ENCODE measurements at places on chromosomes 5 and 9.

- DNase-seq: no peak
These were observed 19.5 kb upstream of the MXD3 start for GRCh38 chr5:177330991-177331842.

GRCh38 chr5:148532969-148533670 is 121.2 kb downstream of the HTR4 start:
- no peak for DNase-seq

GRCh38 chr5:107324071-107324470 is 346.7 kb downstream of the EFNA5 start:
- DNase-seq: no peak

DNA sequence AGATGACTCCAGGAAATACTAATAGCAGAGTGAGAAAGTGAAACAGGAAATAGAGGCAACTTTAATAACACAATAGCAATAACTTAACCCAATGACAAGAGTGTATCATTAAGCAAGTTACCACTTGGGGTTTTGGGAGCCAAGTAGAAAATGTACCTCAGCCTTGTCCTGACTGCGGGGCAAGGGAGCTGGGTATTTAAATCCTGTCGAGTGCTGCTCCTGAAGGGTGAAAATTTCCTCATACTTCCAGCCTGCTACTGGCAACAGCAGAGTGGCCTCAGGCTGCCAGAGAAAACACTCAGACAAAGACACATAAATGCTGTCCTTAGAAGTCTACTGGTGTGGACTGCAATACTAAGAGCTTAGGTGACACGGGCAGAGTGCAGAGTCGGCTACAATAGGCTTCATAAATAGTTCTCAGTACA is 112.5 kb upstream of the EMB start:
- no peak for DNase-seq

- DNase-seq: no peak
These were observed 2.5 kb upstream of the PLAC8L1 start for GRCh38 chr5:146107901-146108300.

- DNase-seq: no peak
These were observed 24.4 kb downstream of the LMNB1 start for GRCh38 chr5:126801174-126801991.

GRCh38 chr9:133666845-133667244 is 30.7 kb downstream of the DBH start:
- DNase-seq: no peak

GRCh38 chr9:6915635-6916034 is 157.9 kb downstream of the KDM4C start:
- no peak for DNase-seq

GRCh38 chr9:68981789-68982188 is 32.1 kb downstream of the PRKACG start:
- peak; percentile 46 for DNase-seq

GRCh38 chr5:37248421-37248969 is 681 bp downstream of the CPLANE1 start:
- no peak for DNase-seq

GRCh38 chr9:34884747-34885189 is 73.3 kb upstream of the PHF24 start:
- no peak for DNase-seq

- no peak for DNase-seq
These were observed 98.4 kb downstream of the CRB2 start for GRCh38 chr9:123454361-123454760.

DNA sequence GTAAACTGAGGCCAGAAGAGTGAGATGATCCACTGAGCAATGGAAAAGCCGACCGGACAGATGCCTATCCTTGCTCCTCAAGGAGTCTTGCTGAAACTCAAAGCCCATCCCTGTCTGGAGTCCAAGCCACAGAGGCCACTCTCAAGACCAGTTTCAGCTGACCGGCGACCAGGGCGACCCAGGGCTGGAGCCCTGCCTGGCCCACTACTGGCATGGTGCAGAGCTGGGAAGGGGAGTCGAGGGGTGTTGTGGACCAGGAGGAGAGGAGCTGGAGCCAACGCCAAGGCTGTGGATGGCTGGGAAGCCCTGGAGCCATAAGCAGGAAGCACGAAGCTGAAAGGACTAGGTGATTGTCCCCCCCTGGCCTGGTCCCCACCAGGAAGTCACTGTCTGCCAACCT is 22.1 kb downstream of the FAM163B start:
- no peak for DNase-seq

DNA sequence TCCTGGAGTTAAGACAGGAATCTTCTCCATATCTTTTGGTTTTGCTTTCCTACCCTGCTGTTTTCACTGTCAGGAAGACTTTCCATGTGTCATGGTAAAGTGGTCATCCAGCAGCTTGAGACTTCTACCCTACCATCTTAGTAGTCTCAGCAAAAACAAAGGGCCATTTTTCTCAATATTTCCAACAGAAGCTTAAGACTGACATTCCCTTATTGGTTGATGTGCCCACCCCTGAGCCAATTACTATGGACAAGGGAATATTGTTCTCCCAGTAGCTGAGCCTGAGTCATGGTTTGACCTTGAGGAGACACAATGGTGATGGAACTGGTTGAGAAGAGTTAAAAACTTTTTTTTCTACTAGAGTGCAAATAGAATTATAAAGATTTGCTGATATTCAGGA is 105.6 kb downstream of the CSNK1G3 start:
- no peak for DNase-seq
